ENCODE measurements at places on chromosomes 7 and 10. TPM values are rescaled to one million over a fixed set of nuclear protein-coding genes. Genes with fewer than 3 reads are reported as not detected.

DNA sequence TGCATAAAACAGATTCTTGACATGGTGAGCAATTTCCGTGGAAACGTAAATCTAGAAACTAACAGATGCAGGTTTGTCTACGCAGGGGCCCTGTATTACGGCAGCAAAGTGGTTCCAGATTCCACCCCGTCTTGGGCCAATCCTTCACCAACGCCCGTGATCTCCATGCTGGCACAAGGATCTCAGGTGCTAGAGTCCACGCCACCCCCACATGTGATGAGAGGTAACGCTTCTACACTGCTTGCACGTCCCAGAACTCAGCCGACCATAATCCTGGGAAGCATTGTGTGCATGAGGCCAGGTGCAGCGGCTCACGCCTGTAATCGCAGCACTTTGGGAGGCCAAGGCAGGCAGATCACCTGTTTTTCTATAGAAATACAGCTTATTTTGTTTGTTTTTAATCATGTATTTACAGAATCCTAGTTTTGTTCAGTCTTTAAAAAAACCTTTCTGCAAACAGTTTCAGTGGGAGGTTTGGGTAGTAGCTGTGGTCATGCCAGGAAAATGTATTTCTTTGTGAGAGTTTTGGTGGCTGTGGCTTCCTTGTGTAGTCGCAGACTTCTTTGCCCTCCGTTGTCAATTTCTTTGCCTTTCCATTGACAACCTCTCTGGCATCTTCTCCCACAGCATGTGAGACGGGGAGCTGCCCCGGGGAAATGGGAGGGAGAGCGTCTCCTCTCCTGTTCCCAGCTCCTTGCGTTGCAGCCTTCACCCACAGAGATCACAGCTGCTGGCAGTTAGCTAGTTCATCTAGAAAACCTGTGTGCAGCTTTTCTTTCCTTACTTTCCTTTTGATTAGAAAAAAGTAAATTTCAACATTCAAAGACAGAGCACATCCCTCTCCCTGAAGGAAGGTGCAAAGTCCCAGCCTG lies 35.7 kb downstream of the ITIH2 start:
- DNase-seq: no peak

GRCh38 chr10:62457196-62457595 lies 83.0 kb downstream of the ZNF365 start:
- no peak for DNase-seq

DNA sequence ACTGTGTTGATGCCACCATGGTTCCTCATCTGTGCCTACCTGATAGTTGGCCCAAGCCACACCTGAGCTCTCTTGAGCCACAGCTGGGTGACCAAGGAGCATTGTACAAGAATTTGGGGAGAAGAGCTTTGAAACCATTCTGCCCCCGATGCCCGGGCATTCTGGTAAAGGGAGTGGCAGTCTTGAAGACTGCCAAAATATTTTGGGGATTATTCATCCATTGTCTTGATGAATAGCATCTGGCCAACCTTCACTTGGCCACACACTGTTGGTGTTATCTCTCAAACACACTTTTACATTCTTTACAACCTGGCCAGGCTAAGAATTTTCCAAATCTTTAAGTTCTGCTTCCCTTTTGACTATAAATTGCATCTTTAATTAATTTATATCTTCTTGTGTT lies 113.1 kb upstream of the PCBD1 start:
- DNase-seq: no peak

GRCh38 chr7:78326876-78327275 lies 528.3 kb downstream of the PHTF2 start:
- DNase-seq: peak; percentile 38

- DNase-seq: no peak
These were observed 48.4 kb downstream of the MPP7 start for GRCh38 chr10:28254290-28254985.

GRCh38 chr10:54284526-54285193 lies 516.4 kb downstream of the PCDH15 start:
- no peak for DNase-seq

DNA sequence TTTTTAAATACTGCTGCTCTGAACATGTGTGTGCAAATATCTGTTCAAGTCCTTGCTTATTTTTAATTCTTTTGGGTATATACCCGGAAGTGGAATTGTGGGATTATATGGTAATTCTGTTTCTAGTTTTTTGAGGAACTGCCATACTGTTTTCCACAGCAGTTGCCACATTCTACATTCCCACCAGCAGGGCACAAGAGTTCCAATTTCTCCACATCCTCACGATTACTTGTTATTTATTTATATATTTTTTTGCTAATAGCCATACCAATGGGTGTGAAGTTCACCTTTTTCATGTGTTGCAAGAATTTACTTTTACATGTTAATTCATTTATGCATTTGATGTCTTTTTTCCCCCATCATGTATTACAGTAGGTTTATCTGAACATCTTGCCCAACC lies 79.6 kb upstream of the CXCL12 start:
- no peak for DNase-seq

GRCh38 chr10:6153845-6154244 lies 48.9 kb upstream of the PFKFB3 start:
- no peak for DNase-seq

WASHC2C gene
- 44.6 TPM for total RNA-seq

CYP26C1 gene
- 0.11 TPM for total RNA-seq

DNA sequence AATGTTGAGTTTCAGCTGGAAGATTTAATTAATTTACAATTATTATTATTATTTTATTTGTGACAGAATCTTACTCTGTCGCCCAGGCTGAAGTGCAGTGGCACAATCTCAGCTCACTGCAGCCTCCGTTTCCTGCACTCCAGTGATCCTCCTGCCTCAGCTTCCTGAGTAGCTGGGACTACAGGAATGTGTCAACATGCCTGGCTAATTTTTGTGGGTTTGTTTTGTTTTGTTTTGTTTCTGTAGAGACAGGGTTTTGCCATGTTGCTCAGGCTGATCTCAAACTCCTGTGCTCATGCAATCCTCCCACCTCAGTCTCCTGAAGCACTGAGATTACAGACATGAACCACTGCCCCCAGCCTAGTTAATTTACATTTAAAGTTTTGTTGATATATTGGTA lies 93.8 kb upstream of the MEOX2 start:
- DNase-seq: no peak

- DNase-seq: peak; percentile 29
These were observed 38.6 kb upstream of the CNPY1 start for GRCh38 chr7:155584763-155585531.

PAX4 gene
- not detected for total RNA-seq

DNA sequence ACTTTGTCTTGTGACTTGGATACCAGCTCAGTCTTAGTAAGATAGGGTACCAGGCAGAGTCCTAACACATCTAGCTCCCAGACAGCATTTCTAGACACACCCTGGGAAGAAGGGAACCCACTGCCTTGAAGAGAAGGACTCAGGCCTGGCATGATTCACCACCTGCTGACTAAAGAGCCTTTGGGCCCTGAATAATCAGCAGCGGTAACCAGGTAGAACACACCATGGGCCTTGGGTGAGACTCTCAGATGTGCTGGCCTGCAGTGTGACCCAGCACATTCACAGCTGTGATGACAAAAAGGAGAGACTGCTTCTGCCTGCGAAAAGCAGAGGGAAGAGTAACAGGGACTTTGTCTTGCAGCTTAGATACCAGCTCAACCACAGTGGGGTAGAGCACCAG lies 10.4 kb upstream of the TNKS2 start:
- no peak for DNase-seq

- DNase-seq: no peak
These were observed 12.8 kb downstream of the TFPI2 start for GRCh38 chr7:93877742-93878141.
